ENCODE measurements at places on chromosomes 3 and 15.

- DNase-seq = no peak
Observed at GRCh38 chr3:108099244-108099643, 8.4 kb upstream of the CD47 start.

GRCh38 chr3:185552358-185552877 lies at the start of gene LIPH:
LIPH (minus strand) TSS chr3:185552588; CDS start chr3:185552471, 117 bp downstream.
- peak; percentile 18 for DNase-seq

DNA sequence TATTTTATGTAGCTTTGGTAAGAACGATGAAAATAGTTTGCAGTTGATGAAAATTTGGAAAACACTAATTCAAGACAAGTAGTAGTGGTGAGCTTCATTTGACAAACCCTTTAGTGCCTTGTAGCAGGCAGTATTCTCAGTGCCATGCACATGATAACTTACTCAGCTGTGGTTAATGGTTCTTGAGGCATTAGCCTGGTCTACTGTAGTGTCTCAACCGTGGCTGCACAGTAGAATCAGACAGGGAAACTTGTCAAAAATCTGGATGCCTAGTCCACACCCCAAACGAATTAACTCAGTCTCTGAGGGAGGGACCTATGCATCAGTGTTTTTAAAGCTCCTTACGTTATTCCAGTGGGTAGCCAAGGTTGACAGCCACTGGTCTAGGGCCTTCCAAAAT lies 45.4 kb downstream of the PSMD6 start:
- no peak for DNase-seq

- DNase-seq = no peak
Observed at GRCh38 chr3:55884491-55885285, 397.6 kb upstream of the WNT5A start.

GRCh38 chr3:51703761-51704510 lies 2.9 kb upstream of the GRM2 start:
- no peak for DNase-seq

DNA sequence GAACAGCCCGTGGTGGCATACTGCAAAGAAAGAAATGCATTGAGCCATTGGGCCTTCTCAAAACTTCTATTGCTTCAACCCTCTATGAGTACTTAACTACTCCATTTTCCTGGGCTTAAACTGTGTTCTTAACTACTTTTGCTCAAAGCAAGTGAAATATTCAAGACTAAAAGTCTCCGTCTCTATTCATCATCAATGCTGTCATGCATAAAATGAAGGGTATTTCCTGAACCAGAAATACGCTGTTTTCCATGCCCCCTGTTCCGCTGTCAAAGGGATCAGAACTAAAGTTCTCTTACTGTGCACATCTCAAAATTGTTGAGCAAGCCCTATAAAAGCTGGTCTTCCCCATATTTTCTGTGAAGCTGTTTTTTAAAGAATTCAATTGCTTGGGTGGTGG lies 20.3 kb downstream of the SIAH2 start:
- DNase-seq = no peak

- DNase-seq = no peak
Observed at GRCh38 chr15:77909182-77909940, 168.2 kb downstream of the TBC1D2B start.

GRCh38 chr15:47349179-47349578 lies 368.1 kb upstream of the SEMA6D start:
- DNase-seq = no peak

GRCh38 chr3:105253225-105253624 lies 113.5 kb upstream of the ALCAM start:
- DNase-seq = no peak

DNA sequence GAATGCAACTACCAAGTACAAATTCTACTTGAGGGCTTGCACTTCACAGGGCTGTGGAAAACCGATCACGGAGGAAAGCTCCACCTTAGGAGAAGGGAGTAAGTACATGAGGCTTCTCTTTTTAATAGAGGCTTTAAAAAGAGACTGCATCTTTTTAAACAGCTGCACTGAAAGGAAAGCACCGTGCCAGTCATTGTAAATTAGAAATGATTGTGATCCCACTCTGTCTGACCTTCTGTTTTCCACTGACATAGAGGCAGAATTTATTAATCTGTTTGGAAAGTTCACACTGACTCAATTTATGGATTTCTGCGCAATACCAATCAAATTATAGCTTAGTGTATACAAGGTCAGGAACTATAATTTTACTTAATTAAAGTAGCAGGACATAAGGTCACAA lies 198.2 kb downstream of the CHL1 start:
- DNase-seq = no peak

- peak; percentile 13 for DNase-seq
Observed at GRCh38 chr15:79184465-79184892, 93.9 kb upstream of the RASGRF1 start.

Measured in stimulated activated CD8-positive, alpha-beta memory T cell treated with anti-CD3 and anti-CD28 coated beads, Interleukin-15, amount 100 ng/mL, for 4 hours (primary cell).